ENCODE measurements at places on chromosomes 13 and 19. TPM values are rescaled to one million over a fixed set of nuclear protein-coding genes. Genes with fewer than 3 reads are reported as not detected.

- no peak for DNase-seq
Measured at GRCh38 chr13:23817830-23818229, 71.4 kb downstream of the MIPEP start.

- no peak for DNase-seq
Measured at GRCh38 chr13:97189928-97190327, 32.2 kb upstream of the MBNL2 start.

GRCh38 chr13:111941845-111942447 lies 125.0 kb upstream of the SOX1 start:
- DNase-seq, result no peak

DNA sequence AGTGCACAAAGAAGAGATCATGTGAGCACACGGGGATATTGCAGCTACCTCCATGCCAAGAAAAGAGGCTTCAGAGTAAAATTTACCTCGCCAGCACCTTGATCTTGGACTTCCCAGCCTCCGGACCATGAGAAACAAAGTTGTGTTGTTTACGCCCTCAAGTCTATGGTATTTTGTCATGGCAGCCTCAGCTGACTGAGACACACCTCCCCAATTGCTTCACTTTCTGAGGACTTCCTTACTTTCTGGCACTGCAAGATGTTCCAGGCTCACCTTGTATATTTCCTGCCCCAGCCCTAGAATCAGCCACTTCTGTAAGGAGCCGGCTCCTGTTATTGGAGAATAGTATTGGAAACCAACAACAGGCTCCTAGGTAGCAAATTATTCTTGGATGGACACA lies 6.6 kb upstream of the CEBPG start:
- no peak for DNase-seq

GRCh38 chr13:66459634-66460033 lies 770.5 kb downstream of the PCDH9 start:
- DNase-seq, result no peak

DNA sequence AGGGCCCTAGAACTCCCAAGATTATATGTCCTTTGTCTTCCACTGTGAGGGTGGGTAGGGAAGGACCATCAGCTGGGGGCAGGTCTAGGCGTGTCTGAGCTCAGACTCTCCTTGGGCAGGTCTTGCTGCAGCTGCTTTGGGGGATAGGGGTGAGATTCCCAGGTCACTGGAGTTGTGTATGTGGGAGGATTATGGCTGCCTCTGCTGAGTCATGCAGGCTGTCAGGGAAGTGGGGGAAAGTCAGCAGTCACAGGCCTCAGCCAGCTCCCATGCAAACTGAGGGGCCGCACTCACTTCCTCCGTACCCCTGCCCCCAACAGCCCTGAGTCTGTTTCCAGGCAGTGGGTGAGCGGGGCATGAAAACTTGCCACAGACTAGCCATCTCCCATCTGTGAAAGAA lies 600.8 kb downstream of the DIAPH3 start:
- DNase-seq, result no peak

GRCh38 chr13:86892330-86892729 lies 778.8 kb upstream of the SLITRK5 start:
- no peak for DNase-seq

DNA sequence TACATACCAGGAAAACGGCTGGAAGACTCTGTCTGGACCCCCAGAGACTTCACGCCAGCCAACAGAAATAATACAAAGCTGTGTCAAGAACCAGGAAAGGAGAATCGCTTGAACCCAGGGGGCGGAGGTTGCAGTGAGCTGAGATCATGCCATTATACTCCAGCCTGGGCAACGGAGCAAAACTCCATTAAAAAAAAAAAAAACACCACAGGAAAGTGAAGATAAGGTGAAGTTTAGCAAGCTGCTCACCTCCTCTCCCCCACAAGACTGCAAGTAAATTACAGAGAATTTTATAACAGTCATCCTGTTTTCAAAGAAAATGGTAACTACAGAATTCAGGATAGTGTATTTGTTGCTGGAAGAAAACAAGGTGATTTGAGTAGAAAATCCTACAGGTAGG lies 984 bp upstream of the OR7G1 start:
- no peak for DNase-seq

DNA sequence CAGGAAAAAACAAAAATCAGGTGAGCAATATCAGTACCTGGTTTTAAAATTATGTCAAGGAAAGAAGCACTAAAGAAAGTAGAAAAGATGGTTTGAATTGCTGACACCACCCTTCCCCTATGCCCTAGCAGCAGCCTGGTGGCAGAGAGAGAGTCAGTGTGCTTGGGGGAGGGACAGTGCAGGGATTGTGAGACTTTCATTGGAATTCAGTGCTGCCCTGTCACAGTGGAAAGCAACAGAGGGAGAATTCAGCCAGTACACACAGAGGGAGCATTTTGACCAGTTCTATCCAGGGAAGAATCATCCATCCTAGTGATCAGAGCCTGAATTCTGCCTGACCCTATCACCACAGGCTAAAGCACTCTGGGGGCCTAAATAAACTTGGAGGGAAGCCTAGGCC lies 222.4 kb upstream of the PCDH17 start:
- no peak for DNase-seq

GRCh38 chr13:110187641-110188161 lies 119.3 kb downstream of the COL4A1 start:
- no peak for DNase-seq

DNA sequence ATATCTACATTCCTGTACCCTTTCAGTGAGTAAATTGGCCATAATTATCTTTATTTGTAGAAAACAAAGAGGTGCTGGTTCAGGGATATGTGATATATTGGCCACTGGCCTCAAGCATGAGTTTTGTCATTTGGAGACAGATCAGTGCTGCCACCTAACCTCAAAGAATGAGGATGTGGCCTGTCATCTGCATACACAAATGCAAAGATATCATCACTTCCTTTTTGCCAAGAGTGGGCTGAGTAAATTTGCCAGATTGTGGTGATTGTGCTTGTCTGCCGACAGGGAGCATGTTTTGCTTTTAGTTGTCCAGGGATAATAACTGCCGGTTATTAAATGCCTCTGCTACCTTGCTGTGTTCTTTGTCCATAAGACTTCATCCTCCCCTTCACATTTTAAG lies 44.2 kb downstream of the WASF3 start:
- DNase-seq, result no peak

GRCh38 chr13:85137516-85137915 lies 661.7 kb downstream of the SLITRK6 start:
- no peak for DNase-seq

GRCh38 chr13:41501281-41501680 lies 43.9 kb downstream of the RGCC start:
- DNase-seq, result no peak

- DNase-seq, result no peak
Measured at GRCh38 chr13:99465454-99465853, 35.8 kb upstream of the TM9SF2 start.

- DNase-seq, result no peak
Measured at GRCh38 chr19:10286803-10287737, at the start of gene ICAM4. Gene ICAM4 (plus strand): TSS chr19:10286955. CDS start chr19:10287013, 58 bp downstream.

GRCh38 chr13:40527914-40528313 lies 138.5 kb downstream of the FOXO1 start:
- no peak for DNase-seq

- no peak for DNase-seq
Measured at GRCh38 chr13:111385183-111385857, 64.9 kb downstream of the TEX29 start.

- DNase-seq, result peak; percentile 49
Measured at GRCh38 chr13:24050292-24050711, 110.2 kb upstream of the SPATA13 start.

- DNase-seq, result no peak
Measured at GRCh38 chr19:10005632-10006334, 4.5 kb downstream of the COL5A3 start.

The CLN5 gene
- 32.4 TPM for total RNA-seq

The TGFBR3L gene
- total RNA-seq, result not detected

The ANGPTL8 gene
- total RNA-seq, result 0.44 TPM

The RFXAP gene
- total RNA-seq, result 3.8 TPM

The KLHL1 gene
- total RNA-seq, result not detected

The ZNF544 gene
- total RNA-seq, result 36.1 TPM

The ZNF726 gene
- total RNA-seq, result 1.6 TPM

The PODNL1 gene
- 8.8 TPM for total RNA-seq

The ZNF816 gene
- 16.5 TPM for total RNA-seq

The FAM83E gene
- total RNA-seq, result 5.6 TPM

The KCNC3 gene
- total RNA-seq, result 0.32 TPM
